Stimulated activated CD8-positive, alpha-beta memory T cell treated with anti-CD3 and anti-CD28 coated beads, Interleukin-15, amount 100 ng/mL, for 24 hours (primary cell): ENCODE measurements at places on chromosomes 2 and 18.

DNA sequence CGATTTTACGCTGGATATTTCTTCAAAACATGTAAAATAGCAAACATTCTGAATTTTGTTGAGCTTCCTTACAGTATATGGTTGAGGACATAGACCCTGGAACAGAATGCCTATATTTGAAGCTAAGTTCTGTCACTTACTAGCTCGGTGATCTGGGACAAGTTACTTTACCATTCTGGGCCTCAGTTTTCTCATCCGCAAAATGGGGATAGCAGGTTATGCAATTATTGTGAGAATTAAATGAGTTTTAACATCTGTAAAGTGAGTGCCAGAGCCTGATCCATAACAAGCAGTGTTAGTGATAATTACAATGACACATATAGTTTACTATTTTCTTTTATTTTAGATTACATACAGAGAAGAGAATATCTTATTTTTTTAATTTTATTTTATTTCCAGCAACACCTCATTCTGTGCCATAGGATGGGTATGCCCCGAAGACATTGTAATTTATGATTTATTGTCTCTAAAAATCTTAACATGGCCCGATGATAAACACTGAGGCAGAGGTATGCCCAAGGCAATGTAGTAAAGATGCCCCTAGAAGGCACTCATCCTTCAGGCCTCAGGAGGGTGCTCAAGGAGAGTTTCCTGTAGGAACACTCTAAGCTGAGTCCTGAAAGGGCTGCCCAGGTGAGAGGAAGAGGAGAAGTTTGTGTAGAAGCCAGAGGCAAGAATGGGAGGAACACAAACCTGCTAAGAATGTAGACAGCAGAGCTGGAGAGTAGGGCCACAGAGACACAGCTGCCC is 250.9 kb downstream of the BCL11A start:
- no peak for DNase-seq

GRCh38 chr2:84991404-84992160 is 20.6 kb downstream of the KCMF1 start:
- no peak for DNase-seq

DNA sequence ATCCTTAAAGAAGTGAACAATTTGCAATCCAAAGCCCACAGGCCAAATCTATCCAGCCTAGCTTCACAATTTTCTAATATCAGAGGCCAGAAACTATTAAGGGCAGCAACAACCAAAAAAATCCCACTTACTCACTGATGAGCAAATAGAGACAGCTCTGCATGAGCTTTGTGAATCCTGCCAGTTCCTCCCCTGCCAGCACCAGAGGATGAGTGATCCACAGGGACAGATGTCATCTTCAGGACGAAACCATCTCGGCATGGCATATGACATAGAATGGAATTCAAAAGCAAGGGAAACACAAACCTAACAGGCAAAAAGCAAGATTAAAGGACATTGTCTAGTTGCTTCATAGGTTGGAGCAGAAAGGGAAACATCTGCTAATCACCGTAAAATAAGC is 2.2 kb upstream of the DSC2 start:
- no peak for DNase-seq

GRCh38 chr18:36516726-36517125 is 219.2 kb downstream of the FHOD3 start:
- DNase-seq = no peak

- DNase-seq = no peak
These were observed 5.2 kb downstream of the PROC start for GRCh38 chr2:127423478-127423843.
